ENCODE measurements at places on chromosomes 1 and 21. TPM values are rescaled to one million over a fixed set of nuclear protein-coding genes. Genes with fewer than 3 reads are reported as not detected.

DNA sequence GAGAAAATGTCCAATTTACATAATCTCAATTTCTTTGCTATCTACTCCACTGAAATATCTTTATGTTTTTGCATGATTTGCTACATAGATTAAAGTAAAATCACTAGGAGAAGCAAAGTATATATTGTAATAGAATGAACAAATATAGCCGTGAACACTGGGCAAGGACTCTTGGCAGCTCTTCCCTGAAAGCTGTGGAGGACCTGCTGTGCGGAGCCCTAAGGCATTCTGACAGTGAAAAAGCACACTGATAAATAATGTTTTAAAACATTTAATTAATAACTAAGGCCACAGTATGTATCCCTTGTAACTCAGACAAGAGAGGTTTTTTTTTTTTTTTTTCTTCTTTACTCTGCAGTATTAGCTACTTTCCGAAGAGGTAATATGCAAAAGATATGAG lies 256.1 kb upstream of the DPYD start:
- DNase-seq: no peak

DNA sequence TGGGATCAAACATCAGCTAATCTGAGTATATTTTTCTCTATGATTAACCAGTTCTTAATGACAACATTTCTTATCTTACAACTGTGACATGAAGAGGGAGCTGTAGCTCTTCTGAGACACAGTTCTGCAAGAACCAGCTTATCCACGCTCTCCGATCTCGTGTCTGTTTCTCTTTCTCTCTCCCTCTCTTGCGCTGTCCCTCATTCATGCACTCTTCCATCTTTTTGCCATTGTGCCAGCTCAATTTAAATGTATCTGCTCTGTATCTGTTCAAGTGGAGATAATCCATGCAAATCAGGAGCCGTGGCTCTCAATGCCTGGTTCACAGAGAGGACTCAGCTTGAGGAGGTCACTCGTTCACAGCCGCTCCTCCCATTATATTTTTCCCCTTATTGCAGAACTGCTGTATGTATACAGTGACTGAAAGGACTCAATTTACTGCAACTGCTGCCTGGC lies 494.7 kb upstream of the ADGRL2 start:
- no peak for DNase-seq

GRCh38 chr1:229627003-229627402 lies 956 bp downstream of the URB2 start:
- no peak for DNase-seq

- DNase-seq: no peak
Measured at GRCh38 chr1:10685196-10685807, 111.1 kb downstream of the CASZ1 start.

- no peak for DNase-seq
Measured at GRCh38 chr1:231178970-231179369, 17.1 kb downstream of the TRIM67 start.

RRP1B gene
- total RNA-seq: 18.1 TPM

SYCP1 gene
- total RNA-seq: not detected
